ENCODE measurements at places on chromosomes 3 and 15.

DNA sequence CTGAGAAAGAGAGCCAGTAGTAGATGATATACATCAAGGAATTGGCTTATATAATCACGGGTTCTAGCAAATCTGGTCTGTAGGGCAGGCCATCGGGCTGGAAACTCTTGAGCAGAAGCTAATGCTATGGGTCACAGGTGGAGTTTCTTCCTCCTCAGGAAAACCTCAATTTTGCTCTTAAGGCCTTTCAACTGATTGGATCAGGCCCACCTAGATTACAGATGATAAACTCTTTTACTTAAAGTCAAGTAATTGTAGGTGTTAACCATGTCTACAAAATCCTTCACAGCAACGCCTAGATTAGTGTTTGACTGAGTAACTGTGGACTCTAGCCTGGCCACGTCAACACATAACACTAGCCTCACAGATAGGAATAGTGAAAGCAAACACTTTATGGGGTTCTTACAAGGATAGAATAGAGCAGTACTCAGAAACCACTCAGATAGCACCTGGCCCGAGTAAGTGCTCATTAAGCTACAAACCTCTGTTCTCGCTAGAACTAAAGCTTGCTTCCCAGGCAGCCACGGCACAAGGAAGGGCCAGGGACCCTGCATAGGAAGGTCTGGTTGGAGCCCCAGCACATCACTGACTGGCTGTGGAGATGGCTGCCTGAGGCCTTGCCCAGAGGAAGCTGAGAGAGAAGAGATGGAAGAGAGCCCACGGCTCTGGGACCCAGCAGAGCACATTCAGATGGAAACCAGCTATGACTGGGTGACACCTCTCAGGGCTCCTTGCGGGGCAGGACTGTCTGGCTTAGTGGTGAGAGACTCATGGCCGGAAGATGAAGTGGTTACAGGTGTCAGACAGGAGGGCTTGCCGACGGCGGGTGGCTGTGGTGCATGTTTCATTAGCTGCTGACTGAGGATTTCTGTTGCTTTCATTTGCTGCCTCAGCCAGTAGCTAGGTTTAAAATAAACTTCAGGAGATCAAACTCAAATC is 202.5 kb upstream of the TLE3 start:
- no peak for DNase-seq

DNA sequence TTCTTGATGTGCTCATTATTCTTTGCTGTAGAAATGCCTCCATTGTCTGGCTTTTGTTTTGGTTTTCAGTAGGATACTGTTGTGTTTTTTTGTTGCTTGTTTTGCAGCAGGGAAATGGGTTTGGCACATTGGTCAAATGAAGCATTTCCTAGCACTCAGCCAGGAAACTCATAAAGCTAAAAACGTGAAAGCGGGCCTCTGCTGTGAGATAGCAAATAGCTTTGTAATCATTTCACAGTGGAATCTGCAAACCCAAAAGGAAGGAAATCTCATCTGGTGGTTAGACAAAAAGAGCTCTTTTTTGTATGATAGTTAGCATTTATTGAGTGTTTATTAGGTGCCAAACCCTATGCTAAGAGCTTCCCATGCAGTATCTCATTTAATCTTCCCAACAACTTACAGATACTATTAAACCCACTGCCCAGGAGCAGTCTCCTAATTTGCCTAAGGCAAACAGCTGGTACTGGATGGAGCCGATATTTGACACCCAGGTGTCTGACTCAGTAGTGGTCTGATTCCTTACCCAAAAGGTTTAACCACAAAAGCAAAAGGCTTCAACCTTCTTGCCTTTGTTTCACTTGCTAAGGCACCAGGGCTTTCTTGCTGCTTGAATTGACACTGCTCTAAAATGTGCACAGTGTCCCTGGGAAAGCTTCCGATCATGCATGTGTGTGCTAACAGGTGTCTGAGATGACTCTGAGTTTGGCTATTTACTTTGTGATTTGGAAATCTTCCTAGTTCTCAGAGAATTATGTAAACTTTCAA is 527.9 kb upstream of the MDFIC2 start:
- DNase-seq, result no peak

DNA sequence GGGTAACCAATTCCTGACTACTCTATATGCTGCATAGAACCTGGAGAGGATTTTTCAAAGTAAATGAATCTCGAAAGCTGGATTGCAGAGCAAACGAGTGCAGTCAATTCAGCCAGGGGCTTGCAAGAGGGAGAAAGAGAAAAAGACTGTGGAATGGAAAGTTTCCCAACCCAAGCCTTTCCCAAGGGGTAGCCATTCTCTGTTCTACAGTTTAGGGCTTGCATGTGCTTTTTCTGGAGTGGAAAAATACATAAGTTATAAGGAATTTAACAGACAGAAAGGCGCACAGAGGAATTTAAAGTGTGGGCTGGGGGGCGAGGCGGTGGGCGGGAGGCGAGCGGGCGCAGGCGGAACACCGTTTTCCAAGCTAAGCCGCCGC is 511 bp upstream of the RARB start:
- DNase-seq, result no peak

GRCh38 chr15:72136170-72137051 is 18.2 kb downstream of the SENP8 start:
- no peak for DNase-seq

DNA sequence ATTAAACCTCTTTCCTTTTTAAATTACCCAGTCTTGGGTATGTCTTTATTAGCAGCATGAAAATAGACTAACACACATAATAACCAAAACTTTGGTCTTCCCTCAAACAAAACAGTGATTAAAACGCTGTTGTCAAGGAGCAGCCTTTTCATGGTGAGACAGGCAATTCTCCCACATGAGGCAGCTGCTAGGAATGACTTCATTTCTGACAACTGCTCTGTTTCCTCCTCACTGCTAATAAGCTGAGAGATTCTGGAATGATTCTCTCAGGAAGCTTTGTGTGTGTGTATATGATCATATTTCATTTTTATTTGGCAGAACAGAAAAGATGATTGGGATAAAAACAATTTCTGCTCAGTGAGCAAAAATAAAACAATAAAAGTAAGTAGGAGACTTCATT is 580.6 kb upstream of the ADAMTS9 start:
- no peak for DNase-seq

GRCh38 chr3:85576091-85576690 is 617.4 kb downstream of the CADM2 start:
- DNase-seq, result peak; percentile 85

GRCh38 chr3:123606527-123606926 is 21.7 kb upstream of the HACD2 start:
- DNase-seq, result no peak

DNA sequence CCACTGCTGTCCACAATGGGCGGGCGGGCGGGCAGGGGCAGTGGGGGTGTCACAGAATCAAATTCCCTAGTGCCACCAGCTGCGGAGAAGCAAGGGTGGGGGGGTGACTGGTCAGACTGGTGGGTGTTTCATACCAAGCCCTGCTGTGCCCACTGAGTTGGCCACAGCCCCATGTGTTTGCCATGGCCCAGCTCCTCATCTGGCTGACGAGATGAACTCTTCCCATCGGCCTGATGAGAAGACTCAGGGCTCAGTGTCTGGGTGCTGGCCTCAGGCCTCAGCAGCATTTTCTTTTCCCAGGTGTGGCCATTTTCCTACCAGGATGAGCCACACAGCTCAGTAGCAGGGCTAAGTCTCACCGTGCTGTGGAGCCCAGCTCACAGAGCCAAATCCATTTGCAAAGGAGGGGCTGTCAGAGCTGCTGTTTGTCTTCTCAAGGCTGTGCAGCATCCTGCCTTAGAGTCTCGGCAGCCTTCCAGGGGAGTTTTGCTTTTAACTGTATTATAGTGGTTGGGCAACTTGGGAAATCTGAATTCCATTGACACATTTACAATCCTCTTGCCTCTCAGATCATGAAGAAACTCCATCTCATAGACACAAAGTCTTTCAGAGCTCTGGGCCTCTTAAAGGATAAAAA is 176.8 kb downstream of the ABHD5 start:
- DNase-seq, result no peak

DNA sequence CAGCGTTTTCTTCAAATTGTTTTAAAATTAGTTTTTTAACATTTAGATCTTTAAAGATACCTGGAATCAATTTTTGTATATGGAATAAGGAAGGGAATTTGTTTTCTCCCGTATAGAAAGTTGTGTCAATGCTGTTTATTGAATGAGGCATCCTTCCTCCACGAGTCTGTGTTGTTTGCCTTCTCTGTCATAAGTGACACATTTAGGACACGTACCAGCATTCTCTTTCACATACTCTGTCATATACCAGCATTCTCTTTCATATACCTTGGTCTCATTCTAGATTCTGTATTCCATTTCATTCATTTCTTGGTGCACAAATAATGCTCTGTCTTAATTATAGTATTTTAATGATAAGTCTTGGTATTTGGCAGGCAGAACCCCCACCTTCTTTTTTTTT is 10.3 kb downstream of the ATP11B start:
- no peak for DNase-seq
